ENCODE measurements at places on chromosomes 7 and 10.

- DNase-seq: no peak
Measured at GRCh38 chr7:4040109-4040928, 641.8 kb upstream of the FOXK1 start.

GRCh38 chr7:80028717-80029116 is 105.9 kb upstream of the GNAI1 start:
- no peak for DNase-seq

- no peak for DNase-seq
Measured at GRCh38 chr10:49187044-49187484, 1.1 kb downstream of the TMEM273 start.

GRCh38 chr7:38685851-38686250 is 54.7 kb upstream of the AMPH start:
- DNase-seq: no peak

- DNase-seq: no peak
Measured at GRCh38 chr10:100697070-100697469, 48.3 kb upstream of the PAX2 start.

GRCh38 chr7:44793919-44794318 is 2.6 kb upstream of the PPIA start:
- DNase-seq: no peak

- DNase-seq: no peak
Measured at GRCh38 chr7:90710466-90710850, 114.3 kb downstream of the CDK14 start.

- no peak for DNase-seq
Measured at GRCh38 chr10:60757420-60757895, 20.8 kb upstream of the CDK1 start.

DNA sequence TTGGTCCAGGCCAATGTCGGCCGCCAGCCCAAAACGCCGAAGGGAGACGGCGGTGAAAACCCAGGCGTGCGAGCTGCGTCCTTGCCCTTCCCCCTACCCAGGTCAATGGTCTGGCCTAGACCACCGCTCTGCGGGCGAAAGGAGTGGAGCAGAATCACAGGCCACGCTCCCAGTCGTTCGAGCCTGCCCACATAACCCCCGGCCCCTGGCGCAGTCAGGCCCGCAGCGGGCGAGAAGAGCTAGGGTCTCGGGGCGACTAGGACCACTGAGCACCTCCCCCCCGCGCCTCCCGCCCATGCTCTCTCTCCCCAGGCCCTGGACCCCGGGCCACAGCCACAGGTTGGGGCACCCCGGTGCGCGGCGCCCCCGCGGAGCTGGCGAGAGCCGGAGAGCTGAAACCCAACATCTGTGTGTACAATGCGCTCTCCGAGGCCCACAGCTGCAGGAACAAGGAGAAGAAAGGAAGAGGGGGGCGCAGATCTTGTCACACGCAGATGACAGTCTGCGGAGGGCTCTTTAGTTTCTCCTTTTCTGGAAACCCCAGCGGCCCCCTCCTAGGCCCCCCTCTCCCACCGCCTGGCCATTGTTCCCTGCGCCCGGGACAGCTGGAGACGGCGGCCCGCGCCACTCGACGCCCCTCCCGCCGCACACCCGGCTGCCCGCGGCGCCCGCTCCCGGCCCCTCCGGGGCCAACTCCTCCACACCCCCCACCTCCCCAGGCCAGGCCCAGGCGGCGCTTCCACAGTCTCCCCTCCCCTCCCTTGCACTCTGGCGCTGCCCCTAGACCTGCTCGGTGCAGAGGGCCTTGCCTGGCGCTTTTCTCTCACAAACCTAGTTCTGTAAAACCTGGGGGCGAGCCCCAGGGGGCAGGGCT is 355.0 kb downstream of the DNAJB6 start:
- no peak for DNase-seq

GRCh38 chr10:77614778-77615625 is 22.6 kb downstream of the KCNMA1 start:
- DNase-seq: no peak

GRCh38 chr7:82625377-82625776 is 181.8 kb upstream of the CACNA2D1 start:
- no peak for DNase-seq

GRCh38 chr7:105600720-105601550 is 19.6 kb upstream of the EFCAB10 start:
- DNase-seq: no peak

- no peak for DNase-seq
Measured at GRCh38 chr7:117995850-117996650, 122.8 kb upstream of the CTTNBP2 start.

DNA sequence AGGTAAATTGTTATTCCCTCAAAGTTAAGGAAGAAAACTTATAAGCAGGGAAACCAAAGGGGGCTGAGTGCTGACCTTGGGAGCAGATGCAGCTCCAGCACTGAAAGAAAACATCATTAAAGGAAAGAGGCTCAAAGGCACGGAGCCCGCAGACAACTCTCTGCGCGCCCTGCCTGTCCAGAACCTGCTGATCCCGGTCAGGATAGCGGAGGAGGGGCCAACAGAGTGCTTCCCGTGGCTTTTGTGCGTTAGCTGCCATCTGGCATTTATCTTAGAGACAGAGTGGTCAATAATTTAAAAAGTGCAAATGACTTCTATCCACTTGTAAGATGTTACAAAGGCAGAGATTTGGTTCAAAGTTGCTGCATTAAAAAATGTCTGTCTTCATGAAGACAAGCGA is 162.1 kb downstream of the FANK1 start:
- DNase-seq: no peak

- DNase-seq: no peak
Measured at GRCh38 chr10:33791272-33791660, 456.8 kb upstream of the NRP1 start.
